ENCODE measurements at places on chromosomes 4 and X.
A peak's percentile ranks its signal among the peaks of the same experiment; 100 is the strongest.

DNA sequence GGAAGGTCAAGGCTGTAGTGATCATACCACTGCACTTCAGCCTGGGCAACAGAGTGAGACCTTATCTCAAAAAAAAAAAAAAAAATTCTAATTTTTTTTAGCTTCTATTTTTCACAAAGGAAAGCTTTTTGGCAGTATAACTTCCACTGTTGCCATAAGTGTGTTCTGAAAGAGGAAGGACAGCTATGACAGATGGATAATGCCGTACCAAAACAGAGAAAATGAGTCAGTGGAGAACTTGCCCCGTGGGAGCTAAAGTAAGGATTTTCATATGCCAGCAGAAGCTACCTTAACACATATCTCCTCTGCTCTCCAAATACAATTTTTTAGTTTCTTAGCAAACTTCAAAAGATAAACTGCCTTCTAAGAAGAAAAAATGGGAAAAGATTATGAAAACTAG is 43.7 kb downstream of the RPS3A start:
- DNase-seq, result no peak

GRCh38 chr4:101356928-101357327 is 9.6 kb upstream of the PPP3CA start:
- no peak for DNase-seq

GRCh38 chrX:43962636-43963035 is 10.6 kb downstream of the NDP start:
- no peak for DNase-seq

- DNase-seq, result no peak
Observed at GRCh38 chr4:148447681-148448080, 5.5 kb upstream of the NR3C2 start.

DNA sequence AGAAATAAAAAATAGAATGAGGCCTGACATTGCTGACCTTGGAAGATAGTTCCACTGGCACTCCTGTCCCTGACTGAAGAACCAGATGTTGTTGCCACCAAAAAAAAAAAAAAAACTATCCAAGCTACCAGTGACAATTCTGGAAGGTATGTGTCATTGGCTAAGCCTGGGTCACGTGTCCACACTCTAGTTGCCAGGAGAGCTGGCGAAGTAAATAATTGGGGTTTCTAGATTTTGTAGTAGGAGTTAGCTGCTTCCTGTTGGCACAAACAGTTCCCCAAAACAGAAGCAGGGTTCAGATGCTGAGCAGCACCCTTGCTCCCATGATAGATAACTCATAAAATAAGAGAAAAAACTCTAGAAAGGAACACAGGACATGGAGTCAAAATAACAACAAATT is 20.5 kb downstream of the MND1 start:
- no peak for DNase-seq

DNA sequence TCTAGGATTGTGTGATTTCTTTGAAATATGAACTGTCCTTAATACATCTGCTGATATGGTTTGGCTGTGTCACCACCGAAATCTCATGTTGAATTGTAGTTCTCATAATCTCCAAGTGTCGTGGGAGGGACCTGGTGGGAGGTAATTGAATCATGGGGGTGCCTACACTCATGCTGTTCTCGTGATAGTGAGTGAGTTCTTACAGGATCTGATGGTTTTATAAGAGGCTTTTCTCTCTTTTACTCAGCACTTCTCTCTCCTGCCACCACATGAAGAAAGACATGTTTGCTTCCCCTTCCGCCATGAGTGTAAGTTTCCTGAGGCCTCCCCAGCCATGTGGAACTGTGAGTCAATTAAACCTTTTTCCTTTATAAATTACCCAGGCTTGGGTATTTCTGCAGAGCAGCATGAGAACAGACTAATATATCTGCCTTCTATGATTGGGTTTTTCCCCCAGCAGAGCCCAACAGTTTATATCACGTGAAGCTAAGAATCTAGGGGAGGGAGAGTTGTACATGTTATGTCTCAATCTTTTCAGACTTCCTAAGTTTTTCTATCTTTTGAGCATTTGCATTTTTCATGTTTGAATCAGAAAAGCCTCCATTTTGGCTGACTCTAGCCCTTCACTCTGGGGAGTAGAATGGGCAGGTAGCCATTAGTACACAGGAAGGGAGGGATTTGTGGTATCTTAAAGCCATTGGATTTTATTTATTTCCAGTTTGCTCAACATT is 58.9 kb downstream of the PLAC1 start:
- DNase-seq, result no peak

DNA sequence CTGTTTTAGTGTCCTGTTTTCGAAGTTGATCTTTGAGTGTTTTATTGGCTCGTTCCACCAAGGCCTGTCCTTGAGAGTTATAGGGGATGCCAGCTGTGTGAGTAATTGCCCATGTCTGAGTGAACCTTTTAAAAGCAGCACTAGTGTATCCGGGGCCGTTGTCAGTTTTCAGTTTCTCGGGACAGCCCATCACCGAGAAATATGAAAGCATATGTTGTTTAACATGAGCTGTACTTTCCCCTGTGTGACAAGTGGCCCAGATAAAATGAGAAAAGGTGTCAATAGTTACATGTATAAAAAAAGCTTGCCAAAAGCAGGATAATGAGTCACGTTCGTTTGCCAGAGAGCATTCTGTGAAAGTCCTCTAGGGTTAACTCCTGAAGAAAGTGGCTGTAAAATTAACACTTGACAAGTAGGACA is 48.6 kb upstream of the RASSF6 start:
- DNase-seq, result no peak

- no peak for DNase-seq
Observed at GRCh38 chr4:35500812-35501211, 743.5 kb downstream of the ARAP2 start.

GRCh38 chr4:113732967-113733527 is 28.5 kb downstream of the CAMK2D start:
- DNase-seq, result no peak

DNA sequence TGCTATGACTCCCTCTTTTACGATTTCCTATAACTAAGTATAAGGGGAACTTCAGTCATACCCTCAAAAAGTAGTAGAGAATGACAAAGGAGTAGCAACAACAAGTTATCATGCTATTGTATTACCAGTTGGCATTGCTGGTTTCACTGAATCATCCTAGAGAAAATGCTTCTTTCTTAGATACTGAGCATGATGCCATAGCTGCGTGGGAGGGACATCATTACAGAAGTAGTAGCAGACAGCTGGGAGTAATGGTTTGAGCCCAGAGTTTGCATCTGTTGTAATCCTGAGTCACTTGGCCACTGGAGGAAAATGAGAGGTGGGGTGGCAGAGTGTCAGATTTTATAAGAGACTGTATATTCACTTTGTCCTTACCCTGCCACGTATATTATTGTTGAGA is 38.6 kb downstream of the MTMR1 start:
- DNase-seq, result no peak

- no peak for DNase-seq
Observed at GRCh38 chr4:115334736-115335411, 221.5 kb upstream of the NDST4 start.

DNA sequence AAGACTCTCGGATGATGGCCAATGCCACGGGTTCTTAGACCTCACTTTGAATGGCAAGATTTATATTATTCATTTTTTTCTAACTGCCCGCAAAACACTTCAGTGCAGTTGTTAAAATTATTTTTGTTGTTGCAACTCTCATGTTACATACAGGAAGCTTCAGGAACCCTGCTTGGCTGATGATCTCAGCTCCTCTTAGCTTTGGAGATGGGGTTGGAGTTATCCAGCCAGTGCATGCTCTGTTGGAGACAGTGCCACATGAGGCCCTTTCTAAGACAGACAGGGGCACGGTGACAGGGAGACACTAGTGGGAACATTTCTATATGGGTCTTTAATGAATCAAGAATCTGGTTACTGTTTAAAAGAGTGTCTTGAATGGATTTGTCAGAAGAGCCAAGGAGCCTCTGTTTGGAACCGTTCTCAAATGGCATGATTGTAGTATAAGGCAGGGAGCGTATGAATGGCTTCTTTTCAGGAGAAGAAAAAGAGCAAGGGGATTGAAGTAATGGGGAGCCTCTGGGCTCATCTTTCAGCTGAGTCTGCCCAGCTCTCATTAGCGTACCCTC is 61.9 kb upstream of the ENPP6 start:
- DNase-seq, result no peak

GRCh38 chr4:157824021-157824420 is 348.8 kb downstream of the GASK1B start:
- DNase-seq, result no peak

DNA sequence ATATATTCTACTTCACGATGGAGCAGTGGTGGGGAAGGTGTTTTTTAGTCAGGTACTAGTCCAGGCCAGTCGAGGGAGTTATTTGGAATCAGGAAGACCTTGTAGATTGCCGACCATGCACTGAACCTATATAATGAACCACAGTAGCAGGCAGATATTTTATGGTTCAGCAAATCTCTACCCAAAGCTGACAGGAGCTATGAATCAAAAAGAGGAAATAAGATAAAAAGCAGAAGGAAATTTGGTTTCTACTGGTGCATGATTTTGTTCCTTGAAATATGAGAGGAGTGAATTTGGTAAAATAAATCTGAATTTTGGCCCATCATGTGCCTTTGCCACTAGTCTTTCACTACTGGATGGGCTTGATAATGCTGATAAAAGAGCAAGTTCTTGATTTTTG is 924.3 kb upstream of the DIAPH2 start:
- DNase-seq, result no peak

DNA sequence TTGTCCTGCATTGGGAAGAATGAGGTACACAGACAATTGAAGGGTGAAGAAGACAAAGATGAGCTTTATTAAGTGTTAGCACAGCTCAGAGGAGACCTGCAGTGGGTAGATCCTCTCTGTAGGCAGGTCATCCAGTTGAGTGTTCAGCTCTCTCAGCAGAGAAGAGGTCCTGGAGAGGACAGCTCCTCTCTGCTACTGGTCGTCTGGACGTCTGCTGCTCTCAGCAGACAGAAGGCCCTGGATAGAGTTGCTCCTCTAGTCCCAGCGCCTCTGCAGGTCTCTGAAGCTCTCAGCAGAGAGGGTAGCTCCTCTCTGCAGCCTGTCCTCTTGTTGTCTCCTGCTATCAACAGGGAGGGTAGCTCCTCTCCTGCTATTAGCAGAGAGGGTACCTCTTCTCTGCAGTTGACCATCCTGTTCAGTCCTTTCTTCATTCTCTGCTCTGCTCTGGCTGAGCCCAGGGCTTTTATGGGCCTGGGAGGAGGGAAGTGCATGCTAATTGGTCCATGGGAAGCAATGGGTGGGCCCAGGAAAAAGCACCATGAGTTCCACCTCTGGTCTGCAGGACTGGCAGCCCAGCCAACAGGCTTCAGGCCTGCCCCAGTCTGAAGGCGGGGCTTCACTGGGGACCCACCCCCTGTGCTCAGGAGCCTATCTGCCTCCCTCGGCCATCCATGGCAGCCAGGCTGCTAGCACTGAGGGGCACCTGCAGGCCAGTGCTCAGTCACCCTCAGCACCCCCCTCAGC is 54.1 kb upstream of the IBSP start:
- DNase-seq, result no peak

GRCh38 chr4:165553221-165553810 is 174.5 kb downstream of the CPE start:
- DNase-seq, result no peak

DNA sequence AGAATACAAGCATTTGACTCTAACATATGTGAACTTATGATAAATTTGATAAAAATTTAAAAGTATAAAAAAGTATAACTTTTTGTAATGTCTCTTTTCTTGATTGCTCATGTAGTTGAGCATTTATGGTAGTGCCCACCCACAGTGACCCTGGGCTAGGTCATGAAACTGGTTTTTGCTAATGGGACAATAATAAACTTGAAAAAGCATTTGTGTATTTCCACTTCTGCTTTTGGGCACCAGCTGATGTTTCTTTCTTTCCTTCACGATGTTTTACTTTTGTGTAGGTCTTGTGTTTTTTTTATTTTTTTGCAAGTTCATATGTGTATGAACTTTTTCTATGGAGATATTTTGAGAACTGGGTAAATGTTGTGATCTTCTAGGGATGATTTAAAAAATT is 313.1 kb downstream of the CBLL2 start:
- DNase-seq, result no peak

- no peak for DNase-seq
Observed at GRCh38 chr4:130092187-130093015, 996.4 kb downstream of the C4orf33 start.

- DNase-seq, result no peak
Observed at GRCh38 chr4:73193155-73193554, 65.4 kb downstream of the ANKRD17 start.

DNA sequence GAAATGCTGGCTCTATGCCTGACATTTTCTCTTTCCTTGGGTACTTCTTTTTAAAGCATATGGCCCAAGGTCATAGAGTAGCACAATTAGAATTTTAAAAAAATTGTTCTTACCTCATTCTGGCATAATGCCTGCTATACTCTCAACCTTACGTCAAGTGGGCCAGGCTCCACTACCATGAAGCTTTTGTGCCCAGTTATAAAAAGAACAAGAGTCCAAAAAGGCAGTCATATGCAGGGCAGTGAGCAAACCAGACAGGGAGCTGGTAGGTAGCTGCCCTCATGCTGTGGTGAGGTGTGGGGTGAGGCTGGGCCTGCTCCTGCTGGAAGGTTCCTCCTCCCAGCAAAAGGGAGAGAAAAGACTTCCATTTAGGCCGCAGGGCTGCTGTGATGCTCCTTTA is 64.4 kb upstream of the UCP1 start:
- DNase-seq, result no peak

- DNase-seq, result no peak
Observed at GRCh38 chrX:120562569-120562926, 1.8 kb upstream of the CUL4B start.

DNA sequence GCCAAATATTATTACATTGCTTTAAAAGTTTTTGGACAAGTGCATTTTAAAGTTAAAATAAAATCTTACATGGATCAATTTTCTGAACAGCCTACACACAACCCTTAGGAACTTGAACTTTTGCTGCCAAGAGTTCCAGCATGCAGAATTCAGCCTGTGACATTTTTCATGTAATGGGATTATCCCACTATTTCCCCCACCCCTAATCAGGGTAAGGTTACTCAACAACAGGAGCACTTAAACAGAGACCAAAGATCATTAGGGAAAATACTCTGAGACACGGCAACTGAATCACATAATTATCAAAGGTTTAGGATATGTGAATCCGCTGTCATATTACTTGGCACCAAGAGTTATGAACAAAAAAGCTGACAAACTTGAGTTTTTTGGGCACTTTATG is 47.2 kb downstream of the IQCM start:
- no peak for DNase-seq

GRCh38 chr4:2445130-2445529 is 23.8 kb upstream of the RNF4 start:
- DNase-seq, result peak; percentile 31

- no peak for DNase-seq
Observed at GRCh38 chrX:70675284-70675683, 230.6 kb downstream of the DLG3 start.

GRCh38 chr4:53676402-53676871 is 85.2 kb upstream of the LNX1 start:
- no peak for DNase-seq

GRCh38 chr4:141646969-141647368 is 10.6 kb downstream of the IL15 start:
- DNase-seq, result no peak

- no peak for DNase-seq
Observed at GRCh38 chr4:107248571-107248970, 212.5 kb upstream of the DKK2 start.

- DNase-seq, result no peak
Observed at GRCh38 chrX:45295259-45295986, 94.7 kb upstream of the DIPK2B start.

GRCh38 chr4:43763029-43763610 is 685.5 kb downstream of the KCTD8 start:
- DNase-seq, result no peak

Measured in mucosa of descending colon (tissue), 3 donors.